ENCODE measurements at places on chromosomes 3 and 15. TPM values are rescaled to one million over a fixed set of nuclear protein-coding genes. Genes with fewer than 3 reads are reported as not detected.
A peak's percentile ranks its signal among the peaks of the same experiment; 100 is the strongest.

DNA sequence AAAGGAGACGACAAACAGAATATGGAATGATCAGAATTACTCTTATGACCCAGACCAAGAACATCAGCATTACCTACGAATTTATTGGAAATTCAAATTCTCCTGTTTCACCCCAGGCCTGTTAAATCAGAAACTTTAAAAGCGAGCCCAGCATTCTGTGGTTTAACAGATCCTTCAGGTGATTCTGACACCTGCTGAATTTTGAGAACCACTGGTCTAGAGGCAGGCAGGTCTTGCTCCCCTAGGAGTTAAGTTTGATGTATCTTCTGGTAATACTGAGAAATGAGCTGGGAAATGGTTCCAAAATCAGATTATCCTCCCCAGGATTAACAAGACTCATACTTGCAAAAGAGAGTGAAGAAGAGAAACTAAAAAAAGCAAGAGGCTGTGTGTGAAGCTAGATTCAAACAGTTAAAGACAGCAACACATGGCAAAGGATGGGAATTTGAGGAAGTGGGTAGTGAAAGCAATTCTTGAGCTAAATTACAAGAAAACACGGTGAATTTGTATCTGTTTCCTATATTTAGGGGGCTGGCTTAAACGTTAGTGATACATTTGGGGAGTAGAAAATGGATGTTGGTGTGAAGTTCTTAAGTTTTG lies 66.0 kb downstream of the FLNB start:
- DNase-seq: no peak

DNA sequence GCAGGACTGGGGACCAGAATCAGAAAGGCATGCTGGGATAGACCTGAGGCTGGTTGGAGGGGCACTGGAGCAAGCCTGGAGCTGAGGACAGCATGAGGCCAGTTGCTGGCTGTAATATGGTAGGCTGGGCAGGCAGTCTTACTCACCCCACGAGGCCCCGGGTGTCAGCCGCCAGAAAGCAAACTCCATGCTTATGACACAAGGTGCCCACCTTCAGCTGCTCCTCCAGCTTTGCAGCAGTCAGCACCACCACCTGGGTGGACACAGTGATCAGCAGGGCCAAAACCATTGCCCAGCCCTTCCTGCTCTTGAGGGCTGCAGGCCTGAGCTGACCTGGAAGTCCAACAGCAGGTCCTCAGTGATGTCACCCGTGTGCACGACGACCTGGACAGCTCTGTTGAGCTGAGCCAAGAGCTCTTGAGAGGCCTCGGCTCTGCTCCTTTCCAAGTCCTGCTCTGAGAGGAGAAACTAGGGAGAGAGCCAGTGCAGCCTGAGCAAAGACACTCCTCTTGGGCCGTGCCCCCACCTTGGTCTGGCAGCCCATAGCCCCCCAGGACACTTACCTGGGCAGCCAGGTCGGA lies 747 bp downstream of the UBA7 start:
- DNase-seq: no peak

DNA sequence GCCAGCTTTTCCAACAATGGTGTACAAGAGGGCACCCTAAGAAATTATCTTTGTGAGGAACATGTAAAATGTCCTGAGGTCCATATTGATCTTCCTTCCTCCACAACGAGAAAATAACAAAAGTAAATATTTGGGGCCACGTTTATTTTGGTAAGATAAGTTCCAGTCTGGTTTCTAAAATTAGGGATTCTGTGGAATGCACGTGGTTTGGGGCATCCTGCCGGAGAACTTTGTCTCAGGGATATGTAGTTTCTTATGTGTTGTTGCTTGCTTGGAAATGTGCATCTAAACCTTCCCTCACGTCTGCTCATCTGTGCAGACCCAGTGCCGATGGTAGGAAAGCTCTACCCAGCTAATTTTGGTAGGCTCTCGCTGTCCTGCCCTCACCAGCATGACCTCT lies 62.8 kb downstream of the CTDSPL start:
- DNase-seq: no peak

- DNase-seq: no peak
Measured at GRCh38 chr3:24018784-24019570, 73.9 kb downstream of the NR1D2 start.

DNA sequence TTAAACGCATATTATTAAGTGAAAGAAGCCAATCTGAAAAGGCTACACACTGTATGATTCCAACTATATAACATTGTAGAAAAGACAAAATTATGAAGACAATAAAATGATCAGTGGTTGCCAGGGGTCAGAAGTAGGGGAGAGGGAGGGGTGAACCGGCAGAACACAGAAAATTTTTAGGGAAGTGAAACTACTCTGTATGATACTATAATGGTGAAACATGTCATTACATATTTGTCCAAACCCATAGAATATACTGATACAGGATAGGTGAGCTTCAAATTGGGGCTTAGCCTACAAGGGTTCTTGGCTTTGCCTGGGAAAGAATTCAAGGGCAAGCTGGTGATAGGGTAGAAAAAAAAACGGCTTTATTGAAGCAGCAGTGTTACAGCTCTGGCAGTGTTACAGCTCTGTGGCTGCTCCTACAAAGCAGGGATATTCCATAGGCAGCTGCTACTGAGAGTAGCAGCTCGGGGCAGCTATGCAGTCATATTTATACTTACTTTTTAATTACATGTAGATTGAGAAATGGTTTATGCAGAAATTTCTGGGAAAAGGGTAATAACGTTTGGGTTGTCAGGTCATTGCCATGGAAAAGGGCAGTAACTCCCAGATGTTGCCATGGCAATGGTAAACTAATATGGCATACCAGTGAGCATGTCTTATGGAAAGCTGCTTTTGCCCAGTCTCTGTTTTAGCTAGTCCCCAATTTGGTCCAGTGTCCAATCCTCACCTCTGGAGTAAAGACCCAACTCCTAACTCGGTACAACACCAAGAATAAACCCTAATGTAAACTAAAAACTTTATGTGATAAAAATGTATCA lies 125.1 kb upstream of the SLC25A36 start:
- DNase-seq: no peak

- DNase-seq: no peak
Measured at GRCh38 chr3:22627993-22628499, 575.1 kb upstream of the UBE2E2 start.

- DNase-seq: no peak
Measured at GRCh38 chr3:18134386-18135059, 290.6 kb downstream of the SATB1 start.

DNA sequence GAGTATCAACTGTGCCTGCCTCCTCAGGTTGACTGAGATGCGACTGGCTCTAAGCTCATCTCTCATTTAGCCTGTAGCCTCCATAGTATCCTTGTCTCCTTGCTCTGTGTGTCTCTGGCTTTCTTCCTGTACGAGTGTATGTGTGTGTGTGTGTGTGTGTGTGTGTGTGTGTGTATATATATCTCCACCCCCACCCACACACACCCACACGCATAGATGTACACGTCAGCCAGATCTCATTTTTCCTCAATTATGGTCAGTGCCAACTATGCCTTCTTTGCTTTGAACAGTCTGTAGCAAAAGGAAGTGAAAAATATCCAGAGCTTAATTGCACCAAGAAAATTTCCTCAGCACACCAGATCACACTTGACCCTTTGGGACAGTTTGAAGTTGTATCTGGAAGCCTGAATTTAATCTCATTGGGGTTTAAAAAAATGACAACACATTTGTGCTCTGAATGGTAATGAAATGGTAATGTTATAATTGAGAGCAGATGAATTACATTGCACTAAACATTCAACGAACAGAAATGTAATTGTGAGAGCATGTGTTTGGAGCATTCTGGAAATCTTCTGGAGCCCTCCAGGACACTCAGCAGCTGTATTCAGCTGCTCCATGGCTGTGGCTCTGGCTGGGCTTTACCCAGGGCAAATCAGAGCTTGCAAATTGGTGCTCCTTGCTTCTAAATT lies 63.6 kb downstream of the RYR3 start:
- no peak for DNase-seq

DNA sequence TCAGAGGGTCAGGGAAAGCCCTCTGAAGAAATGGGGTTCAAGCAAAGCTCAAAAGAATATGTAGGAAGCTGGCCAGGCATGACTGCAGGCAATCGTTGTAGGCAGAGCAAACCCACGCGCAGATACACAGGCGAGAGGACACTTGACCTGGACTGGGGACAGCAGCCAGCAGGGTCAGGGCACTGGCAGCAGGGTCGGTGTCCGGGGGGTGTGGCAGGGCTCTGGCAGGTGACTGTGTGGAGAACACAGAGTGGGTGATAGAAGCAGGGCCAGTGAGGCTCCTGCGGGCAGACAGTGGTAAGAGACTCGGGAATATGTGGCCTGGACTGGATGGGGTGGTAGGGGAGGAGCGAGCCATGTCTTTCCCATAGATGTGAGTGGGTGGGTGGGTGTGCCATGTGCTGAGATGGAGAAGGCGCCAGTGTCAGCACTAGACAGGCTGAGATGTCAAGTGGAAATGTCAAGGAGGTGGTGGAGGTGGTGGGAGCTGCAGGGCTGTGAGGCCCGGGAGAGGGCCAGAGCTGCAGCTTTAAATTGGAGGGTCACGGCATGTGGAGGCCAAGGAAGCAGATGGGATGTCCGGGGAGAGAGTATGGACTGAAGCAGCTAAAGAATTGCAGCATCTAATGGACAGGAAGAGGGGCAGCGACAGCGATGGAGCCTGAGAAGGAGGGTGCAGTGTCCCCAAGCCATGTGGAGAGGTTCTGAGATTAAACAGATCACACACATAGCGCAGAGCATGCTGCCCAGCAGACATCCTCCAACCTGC lies 13.4 kb downstream of the TMEM43 start:
- no peak for DNase-seq

- no peak for DNase-seq
Measured at GRCh38 chr3:133881492-133881891, 14.2 kb downstream of the RAB6B start.

DNA sequence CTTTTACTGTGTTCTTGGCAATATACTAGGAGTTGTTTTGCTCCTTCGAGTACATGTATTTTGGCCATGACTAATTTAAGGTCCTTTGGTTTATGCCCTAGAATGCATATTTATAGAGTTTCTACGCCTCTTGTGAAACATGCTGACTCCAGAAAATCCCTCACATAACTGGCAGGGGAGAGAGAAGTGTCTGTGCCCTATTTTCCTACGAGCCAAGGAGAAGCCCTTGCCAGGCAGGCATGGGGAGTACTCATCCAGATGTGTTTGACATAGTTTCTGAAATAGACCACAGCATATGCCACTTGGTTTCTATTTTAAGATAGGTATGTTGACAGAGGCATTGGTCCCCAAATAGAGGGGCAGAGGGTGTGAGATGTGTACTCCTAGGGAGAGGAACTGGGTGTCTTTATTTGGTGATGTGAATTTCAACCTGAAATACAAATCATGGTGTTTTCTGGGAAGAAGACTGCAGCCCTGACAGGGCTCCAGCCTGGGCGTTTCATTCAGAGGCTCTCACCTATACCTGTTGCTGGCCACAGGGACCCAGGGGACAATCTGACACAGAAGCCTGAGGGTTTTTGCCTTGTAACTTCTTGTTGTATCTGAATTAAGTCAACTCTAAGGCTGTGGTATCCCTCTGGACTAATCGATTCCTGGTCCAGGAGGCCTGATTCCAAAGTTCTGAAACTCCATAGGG lies 267.8 kb upstream of the C2CD4B start:
- DNase-seq: no peak

- peak; percentile 62 for DNase-seq
Measured at GRCh38 chr3:182925330-182925943, 54.9 kb downstream of the DCUN1D1 start.

GRCh38 chr15:57327985-57328471 lies 48.3 kb upstream of the CGNL1 start:
- no peak for DNase-seq

GRCh38 chr3:141371882-141372281 lies 3.6 kb downstream of the ZBTB38 start:
- DNase-seq: no peak

GRCh38 chr15:29573197-29573838 lies 248.9 kb downstream of the TJP1 start:
- DNase-seq: no peak

GRCh38 chr3:134710313-134710680 lies 59.5 kb upstream of the KY start:
- DNase-seq: no peak

- no peak for DNase-seq
Measured at GRCh38 chr3:31086698-31087097, 192.2 kb upstream of the GADL1 start.

- DNase-seq: no peak
Measured at GRCh38 chr15:97759363-97759762, 201.1 kb upstream of the ARRDC4 start.

DNA sequence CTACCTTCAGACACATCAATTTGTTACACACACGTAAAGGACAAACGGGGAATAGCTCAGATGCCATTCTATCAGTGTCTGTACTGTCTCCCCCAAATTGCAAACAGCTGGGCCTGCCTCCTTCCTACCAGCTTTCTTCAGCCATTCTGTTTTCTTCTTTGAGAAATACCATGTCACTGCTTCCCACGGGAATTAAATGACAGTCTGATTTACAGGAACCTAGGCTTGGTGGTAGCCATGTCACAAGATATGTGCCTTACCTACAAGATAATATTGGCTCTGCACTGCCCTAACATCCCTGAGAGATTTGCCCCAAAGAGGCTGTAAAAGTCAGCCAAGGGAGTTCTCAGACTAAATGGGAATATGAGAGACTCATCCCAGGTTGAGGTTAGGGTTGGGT lies 308.3 kb downstream of the LRTM1 start:
- no peak for DNase-seq

GRCh38 chr15:98648654-98649471 lies 524 bp downstream of the IGF1R start:
- peak; percentile 59 for DNase-seq

DNA sequence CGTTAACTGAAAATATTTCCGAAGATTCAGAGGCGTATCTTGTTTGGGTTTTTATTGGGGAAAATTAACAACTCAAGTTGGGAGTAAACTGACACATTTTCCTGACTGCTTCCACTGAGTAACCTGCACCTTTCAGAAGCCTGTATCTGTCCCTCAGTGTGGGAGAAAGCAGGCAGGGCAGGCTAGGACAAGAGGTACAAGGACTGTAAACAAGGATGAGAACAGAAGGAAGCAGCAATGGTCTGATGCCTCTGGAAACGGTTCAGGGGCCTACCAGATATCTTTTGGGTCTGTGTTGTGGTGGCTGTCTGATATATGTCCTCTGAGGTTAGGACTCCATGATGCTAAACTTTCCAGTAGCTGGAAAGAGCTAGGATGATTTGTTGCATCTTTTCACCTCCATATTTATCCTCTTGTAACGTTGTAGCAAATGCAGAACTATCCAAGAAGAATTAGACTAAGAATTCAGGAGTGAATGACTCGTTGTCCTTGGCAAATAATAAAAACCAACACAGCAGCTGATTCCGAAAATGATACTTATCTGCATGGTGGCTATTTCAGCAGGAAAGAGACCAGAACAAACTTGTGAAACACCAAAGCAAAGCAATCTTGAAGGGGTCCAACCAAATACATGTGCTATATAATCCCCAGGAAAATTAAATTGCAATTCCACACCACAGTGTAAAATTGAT lies 195.9 kb upstream of the ICE2 start:
- DNase-seq: no peak

- DNase-seq: no peak
Measured at GRCh38 chr3:99850608-99851007, 32.9 kb downstream of the CMSS1 start.

ZDHHC19 gene
- 5.9 TPM for polyA plus RNA-seq

CAMKV gene
- polyA plus RNA-seq: 0.27 TPM

CHRNA3 gene
- polyA plus RNA-seq: 40.7 TPM

IGSF10 gene
- 5.1 TPM for polyA plus RNA-seq

MYH15 gene
- polyA plus RNA-seq: 0.49 TPM

VEPH1 gene
- polyA plus RNA-seq: 25.8 TPM

ERICH6 gene
- polyA plus RNA-seq: not detected

SCN11A gene
- polyA plus RNA-seq: 0.27 TPM

CGNL1 gene
- polyA plus RNA-seq: 25.0 TPM

SI gene
- polyA plus RNA-seq: under 0.01 TPM

IL20RB gene
- polyA plus RNA-seq: 1.2 TPM

WNT5A gene
- polyA plus RNA-seq: 1.6 TPM

CHRM5 gene
- polyA plus RNA-seq: not detected

PLAAT1 gene
- polyA plus RNA-seq: 4.0 TPM

OR4F15 gene
- polyA plus RNA-seq: not detected

SERPINI2 gene
- polyA plus RNA-seq: 0.10 TPM

All from adrenal gland (tissue), 19 donors.